NCI-H460 (cell line): ENCODE measurements at places on chromosomes 11 and 22. TPM values are rescaled to one million over a fixed set of nuclear protein-coding genes. Genes with fewer than 3 reads are reported as not detected.

The TSPAN32 gene
- total RNA-seq: not detected in 2 replicates

The GLYAT gene
- not detected in 2 replicates for total RNA-seq

- no peak for DNase-seq
These were observed 16.8 kb downstream of the RAB30 start for GRCh38 chr11:83054904-83055380.

DNA sequence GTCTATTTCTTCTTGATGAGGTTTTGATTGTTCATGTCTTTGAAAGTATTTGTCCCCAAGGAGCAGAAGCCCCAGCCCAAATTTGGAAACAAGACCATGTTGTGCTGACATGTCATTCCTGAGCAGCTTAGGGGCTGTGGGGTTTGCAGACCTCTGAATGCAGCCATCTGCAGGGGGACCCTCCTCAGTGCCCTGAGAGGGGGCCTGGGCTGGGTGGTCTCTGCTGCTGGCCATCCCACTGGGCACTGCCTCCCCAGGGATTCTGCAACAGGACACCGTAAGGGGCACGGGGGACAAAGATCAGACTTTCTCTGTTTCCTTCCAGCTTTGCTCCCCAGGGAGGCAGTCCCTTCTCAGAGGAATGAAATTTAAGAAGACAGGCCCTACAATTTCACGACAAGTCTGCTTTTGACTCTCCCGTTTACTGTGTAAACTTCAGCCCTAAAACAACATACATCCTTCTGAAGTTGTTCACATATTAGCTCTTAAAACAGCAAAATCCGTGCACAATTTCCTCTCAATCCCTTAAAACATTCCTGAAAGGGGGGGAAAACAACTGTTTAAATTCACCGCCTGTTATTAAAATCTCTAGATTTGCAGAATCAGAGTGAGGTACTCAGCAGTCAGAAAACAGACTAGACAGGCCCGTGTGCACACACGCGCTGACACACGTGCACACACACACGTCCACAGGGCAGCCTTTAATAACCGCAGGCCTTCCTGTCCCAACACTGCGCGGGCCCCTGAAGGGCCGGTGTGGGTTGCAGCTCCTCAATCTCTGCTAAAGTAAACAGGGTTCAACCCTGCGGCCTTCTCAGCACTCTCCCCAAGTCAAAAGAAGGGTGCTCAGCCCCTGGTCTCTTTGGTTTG, 109.8 kb downstream of the KCNQ1 start:
- DNase-seq: no peak

GRCh38 chr11:131146827-131147490, 223.5 kb upstream of the NTM start:
- no peak for DNase-seq

GRCh38 chr11:125123947-125124617, 12.7 kb upstream of the TMEM218 start:
- DNase-seq: peak; percentile 66

DNA sequence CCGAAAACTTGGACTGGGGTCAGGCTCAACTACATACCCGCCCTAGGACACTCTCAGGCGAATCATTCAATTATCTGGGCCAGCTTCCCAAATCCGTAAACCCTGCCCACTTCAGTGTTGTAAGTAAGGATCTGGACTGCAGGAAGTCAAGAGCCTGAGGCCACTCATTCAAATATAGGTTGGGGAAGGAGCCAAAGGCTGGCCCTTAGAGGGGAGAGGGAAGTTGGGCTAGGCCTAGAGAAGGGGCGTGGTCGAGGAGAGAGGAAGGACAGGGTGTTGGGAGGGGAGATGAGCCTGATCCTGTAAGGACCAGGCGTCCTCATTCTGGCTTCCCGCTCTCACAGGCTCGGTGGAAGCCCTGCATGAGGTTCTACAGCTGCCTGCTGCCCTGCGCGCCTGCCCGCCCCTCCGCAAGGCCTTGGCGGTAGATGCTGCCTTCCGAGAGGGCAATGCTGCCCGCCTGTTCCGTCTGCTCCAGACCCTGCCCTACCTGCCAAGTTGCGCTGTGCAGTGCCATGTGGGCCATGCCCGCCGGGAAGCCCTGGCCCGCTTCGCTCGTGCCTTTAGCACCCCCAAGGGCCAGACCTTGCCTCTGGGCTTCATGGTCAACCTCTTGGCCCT, 3.0 kb downstream of the SAC3D1 start:
- no peak for DNase-seq

DNA sequence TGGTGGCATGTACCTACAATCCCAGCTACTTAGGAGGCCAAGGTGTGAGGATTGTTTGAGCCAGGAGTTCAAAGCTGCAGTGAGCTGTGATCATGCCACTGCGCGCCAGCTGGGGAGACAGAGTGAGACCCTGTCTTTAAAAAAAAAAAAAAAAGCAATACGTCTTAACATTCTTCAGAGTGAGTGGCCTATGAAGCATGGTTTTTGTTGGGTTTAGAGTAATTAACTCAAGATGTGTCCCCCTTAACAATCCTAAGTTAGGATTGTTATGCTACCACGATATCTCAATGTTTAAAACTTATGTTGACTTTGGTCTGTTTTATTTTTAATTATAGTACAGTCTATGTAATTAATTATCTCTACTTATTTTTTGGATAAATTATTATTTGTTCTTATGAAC, 156.1 kb downstream of the HIPK3 start:
- no peak for DNase-seq

DNA sequence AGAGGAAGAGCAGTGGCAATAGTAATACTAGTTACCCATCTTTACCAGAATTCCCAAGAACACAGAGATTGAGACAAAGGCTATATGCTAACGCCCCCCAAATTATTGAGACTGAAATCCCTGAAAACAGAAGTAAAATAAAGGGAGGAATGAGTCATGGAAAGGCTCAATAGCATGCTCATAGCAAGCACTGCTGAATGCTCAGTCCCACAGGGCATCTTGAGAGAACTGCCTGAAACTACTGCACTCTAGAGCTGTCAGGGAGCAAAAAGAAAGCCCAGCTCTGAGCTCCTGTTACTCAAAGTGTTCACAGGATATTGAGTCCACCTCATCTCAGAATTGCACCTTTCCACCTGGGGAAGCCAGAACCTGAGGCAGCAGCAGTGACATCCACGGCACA, 44.1 kb upstream of the FIBIN start:
- no peak for DNase-seq

The OR52I1 gene
- not detected in 2 replicates for total RNA-seq

DNA sequence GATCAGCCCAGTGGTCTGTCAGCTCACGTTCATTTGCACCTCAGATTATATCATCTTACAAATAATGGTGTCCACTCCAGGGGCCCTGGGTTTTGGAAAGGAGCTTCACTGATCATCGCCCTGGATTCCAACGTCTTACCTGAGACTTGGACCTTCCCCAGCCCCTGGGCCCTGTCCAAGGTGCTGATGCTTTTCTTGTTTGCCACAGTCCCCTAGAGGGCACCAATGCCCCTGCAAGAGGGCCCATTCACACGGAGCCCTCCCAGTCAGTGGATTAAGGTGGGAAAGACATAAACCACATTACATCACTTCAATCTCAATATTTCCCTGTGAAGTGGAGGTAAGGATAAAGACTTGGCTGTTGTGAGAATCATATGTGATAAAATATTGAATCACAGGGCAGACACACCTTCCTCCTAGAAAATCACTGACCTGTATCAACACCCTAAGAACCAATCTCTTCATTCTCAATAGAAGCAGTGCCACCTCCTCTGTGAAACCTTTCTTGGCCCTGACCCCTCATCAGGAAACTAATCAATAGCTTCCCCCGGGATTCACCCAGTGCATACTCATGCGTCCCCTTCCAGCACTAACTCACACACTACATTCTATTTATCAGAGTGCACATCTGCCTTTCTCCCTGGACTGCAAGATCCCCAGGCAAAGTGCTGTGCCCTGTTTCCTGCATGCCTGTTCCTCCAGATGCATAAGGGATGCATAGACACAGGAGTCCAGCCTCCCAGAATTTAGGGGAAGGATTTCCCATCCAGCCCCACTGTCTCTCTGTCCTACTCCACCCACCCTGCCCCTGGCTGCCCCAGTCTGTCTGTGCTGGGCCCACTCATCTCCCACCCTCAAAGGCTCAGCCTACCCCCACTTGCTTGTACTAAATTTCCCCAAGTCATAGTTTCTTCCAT, 167.0 kb downstream of the BUD13 start:
- DNase-seq: peak; percentile 28

The KCNE3 gene
- not detected in 2 replicates for total RNA-seq

GRCh38 chr11:65524014-65524740, 706 bp upstream of the SCYL1 start:
- no peak for DNase-seq

DNA sequence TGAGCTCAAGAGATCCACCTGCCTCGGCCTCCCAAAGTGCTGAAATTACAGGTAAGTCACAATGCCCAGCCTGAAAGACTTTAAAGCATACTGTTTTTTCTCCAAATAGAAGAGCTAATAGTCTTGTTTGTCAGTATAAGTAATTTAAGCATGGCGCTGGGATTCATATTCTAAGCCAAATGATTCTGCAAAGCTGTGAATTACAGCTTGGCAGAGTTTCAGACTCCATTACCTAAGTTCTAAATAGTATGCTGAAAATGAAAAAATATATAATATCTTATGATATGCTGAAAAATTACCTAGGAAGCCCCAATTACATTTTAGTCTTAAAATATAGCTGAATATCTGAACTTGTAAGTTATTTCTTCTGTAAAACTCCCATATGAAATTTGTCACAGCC, 39.3 kb downstream of the MRE11 start:
- DNase-seq: no peak

GRCh38 chr11:2156416-2157182, 4.4 kb downstream of the INS start:
- DNase-seq: peak; percentile 52

GRCh38 chr22:49188591-49188990, 639.1 kb downstream of the BRD1 start:
- no peak for DNase-seq

- DNase-seq: no peak
These were observed 570.7 kb downstream of the JRKL start for GRCh38 chr11:96960476-96960875.

GRCh38 chr11:76626266-76626665, 44.3 kb downstream of the LRRC32 start:
- DNase-seq: no peak

- DNase-seq: no peak
These were observed 31.2 kb downstream of the SHANK2 start for GRCh38 chr11:71221201-71221600.

DNA sequence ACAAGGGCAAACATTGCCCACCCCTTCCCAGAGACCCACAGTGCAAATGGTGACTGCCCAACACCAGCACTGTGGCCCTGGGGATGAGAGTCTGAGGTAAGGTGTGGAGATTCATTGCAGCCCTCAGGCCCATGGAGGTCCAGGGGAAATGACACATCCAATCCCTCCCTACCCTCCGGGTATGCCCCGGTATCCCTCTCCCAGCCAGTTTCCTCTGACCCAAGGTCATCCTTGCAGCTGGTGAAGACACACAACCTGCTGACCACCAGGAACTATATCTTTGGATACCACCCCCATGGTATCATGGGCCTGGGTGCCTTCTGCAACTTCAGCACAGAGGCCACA, 18.9 kb upstream of the UVRAG start:
- DNase-seq: no peak

The MYEOV gene
- 0.64 and 0.72 TPM in 2 replicates for total RNA-seq

The CERK gene
- 16.9 and 20.1 TPM in 2 replicates for total RNA-seq

The PLAAT5 gene
- total RNA-seq: not detected in 2 replicates

- no peak for DNase-seq
These were observed 7.3 kb downstream of the YAP1 start for GRCh38 chr11:102117472-102118113.

GRCh38 chr11:112532506-112532905, 271.8 kb upstream of the PLET1 start:
- DNase-seq: no peak

DNA sequence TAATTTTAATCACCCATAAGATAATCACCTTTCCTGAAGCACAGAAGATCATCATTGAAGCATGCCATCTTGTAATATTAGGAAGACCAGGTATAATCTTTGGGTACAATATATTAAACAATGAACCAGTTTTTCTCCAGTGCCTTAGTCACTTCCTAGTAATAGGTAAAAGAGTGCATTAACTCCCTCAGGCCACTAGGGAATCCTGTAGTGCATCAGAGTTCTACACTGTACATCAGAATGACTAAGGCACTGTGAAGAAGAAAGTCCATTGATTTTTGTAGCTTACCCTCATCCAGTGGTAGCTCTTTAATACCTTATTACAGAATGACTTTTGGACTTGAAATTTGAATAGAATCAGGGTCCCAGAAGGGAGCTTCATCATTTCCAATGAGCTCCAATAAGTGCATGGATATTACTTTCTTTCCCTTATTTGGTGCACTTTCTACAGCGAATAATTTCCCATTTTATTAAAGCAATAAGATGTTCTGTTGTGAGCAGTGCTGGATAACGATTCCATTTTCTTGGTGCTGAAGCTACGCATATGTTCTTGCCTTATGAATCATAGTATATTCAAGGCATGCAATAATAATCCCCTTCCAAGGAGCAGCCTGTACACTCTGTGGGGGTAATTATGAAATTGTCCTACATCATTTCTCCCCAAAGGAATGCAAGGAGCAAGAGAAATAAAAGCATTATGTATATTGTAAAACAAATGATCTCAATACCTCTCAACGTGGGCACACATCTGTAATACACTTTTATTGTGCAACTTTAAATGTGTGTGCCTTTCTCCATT, 4.7 kb downstream of the C11orf87 start:
- no peak for DNase-seq

DNA sequence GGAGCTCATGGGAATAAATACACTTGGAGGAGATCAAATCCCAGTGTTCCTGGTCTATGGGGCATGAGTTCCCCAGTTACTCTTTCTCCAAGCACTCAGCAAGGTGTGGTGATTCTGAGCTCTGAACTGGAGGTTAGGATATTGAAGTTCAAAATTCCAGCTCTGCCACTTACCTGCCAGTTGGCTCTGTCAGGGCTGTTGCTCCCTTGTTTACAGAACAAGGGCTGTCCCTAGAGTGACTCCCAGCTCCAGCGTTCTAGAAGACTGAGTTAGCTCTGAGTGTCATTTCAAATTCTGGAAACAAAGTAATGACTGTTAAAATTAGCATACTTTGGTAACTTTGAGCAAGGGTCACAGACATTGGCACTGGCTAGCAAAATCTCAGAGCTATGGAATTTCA, 69.7 kb upstream of the ZBED5 start:
- DNase-seq: no peak

DNA sequence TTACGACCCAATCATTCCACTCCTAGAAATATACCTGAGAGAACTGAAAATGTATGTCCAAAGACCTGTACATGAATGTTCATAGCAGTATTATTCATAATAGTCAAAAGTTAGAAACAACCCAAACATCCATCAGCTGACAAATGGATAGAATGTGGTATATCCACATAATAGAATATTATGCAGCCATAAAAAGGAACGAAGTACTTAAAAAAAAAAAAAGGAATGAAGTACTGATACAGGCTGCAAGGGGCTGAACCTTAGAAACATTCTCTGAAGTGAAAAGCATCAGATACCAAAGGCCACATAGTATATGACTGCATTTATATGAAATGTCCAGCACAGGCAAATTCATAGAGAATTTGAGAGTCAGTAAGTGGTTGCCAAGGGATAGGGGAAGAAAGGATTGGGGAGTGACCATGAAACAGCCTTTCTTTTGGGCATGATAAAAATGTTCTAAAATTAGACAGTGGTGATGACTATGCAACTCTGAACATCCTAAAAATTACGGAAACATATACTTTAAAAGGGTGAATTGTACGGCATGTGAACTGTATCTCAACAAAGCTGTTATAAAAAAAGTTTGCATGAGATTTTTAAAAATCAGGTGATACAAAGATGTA, 1.8 kb downstream of the TPST2 start:
- no peak for DNase-seq

The MDK gene
- 22.1 and 25.3 TPM in 2 replicates for total RNA-seq

- DNase-seq: no peak
These were observed 31.2 kb downstream of the RBFOX2 start for GRCh38 chr22:35997438-35997837.
